ENCODE measurements at places on chromosomes 12 and 14.

DNA sequence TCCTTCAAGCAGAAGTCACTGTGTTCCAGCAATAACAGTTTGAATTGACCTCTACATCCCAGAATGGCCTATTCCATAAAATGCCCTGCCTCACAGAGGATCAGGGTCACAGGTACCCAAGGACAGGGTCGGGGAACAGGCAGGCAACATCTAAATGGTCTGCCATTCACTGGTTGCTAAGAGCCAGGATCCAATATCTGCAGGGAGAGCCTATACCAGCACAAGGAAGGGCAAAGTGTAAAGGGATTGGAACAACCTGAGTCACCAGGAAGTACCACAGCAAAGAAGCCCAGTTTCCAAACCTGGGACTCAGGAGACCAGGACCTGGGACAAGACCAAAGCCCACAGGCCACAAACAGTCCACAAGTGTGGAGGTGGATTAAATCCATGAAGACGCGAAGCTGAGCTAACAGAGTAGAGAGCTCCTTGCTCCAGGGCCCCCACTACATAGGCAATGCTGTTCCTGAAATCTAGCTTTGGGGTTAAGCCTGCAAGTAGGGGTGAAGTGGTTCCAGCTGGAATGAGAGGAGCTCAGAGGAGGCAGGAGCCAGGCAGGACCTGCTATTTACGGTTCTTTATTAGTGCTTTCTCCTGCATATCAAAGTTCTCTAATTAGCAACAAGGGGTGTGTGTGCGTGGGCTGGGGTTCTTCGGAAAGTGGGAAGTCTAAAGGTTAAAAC, 274.3 kb downstream of the BCL11B start:
- DNase-seq, result no peak

DNA sequence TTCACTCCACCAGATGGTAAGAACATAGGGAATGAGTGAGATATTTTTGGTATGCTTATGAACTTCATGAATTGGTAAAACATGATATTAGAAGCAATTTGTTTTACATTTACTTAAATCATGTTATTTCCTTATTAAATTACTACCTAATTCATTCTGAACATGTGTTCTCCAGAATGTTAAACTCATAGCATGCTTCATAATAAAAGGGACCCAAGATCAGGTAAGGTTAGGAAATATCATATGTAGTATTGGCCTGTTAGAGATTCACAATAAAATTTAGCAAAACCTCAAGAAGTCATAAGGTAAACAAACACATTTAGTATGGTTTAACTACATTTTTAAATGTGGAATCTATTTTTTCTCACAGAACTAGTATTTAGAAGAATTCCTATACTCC, 28.2 kb downstream of the PTPRQ start:
- DNase-seq, result no peak

- DNase-seq, result no peak
These were observed 6.8 kb upstream of the OTUB2 start for GRCh38 chr14:94019329-94019728.

DNA sequence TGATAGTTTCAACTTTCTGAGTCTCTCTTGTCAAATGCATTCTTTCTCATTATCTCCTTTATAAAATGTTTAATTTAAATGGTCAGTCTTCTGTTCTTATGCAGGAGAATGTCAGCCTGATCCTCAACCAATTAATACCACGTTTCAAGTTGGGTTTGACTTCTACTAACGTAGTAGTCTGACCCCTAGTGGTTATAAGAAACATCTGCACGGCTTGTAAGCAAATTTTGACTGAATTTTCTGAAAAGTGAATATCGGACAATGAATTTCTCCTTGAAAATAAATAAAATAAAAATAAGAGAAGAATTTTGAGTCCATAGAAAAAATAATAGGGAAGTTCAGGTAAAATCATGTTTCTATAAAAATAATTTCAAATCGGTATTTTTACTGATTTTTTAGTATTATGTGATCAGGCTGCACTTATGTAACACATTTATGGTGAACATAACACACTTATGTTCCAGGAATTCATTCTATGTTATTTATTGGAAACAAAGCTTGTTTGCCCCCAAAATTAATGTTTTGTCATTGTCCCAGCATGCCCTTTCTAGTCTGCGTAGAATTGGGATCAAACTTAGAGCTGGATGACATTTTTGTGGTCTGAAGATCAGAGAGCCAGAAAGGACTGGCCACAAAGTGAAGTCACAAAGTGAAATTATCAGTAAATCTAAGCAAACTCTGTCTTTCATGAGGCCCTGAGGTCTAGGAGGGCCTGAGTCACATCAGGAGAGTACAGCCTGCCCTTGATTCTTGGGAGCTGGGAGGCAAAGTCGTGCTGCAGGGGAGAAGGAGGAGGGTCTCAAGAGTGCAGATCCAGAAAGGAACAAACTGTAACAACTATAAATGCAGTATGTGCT, 101.2 kb upstream of the STXBP6 start:
- DNase-seq, result no peak

GRCh38 chr12:862303-862911, 87.1 kb downstream of the RAD52 start:
- DNase-seq, result no peak

DNA sequence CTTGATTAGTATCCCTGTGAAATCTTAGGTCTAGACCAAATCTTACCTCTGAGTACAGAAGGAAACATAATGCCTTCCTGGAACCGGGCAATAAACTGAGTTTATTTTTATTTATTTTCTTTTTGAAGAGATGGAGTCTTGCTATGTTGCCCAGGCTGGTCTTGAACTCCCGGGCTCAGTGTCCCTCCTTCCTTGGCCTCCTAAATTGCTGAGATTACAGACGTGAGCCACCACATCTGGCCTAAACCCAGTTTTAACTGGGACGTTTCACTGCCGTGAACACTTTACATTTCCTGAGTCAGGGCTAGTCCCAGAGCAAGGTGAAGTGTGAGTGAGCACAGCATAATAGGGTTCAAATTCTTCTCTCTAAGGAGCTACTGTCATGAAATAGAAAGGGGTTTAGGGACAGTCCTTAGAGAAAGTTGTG, 671 bp downstream of the GUCY2C start:
- DNase-seq, result no peak

- DNase-seq, result no peak
These were observed 75.1 kb downstream of the MED13L start for GRCh38 chr12:116202433-116202832.

DNA sequence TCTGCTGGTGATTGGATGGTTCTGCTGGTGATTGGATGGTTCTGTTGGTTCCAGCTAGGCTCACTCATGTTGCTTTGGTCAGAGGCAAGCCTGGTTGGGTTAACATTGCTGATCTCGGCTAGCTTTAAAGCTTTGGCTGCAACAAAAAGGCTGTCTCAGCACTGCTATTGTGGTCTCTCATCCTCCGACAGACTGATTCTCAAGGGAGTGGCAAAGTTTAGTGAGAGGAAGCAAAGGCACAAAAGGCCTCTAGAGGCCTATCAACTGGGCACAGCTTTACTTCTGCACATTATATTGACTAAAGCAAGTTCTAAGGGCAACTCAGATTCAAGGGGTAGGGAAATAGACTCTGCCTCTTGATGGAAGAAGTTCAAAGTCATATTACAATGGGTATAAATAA, 84.7 kb upstream of the LGR5 start:
- DNase-seq, result no peak

DNA sequence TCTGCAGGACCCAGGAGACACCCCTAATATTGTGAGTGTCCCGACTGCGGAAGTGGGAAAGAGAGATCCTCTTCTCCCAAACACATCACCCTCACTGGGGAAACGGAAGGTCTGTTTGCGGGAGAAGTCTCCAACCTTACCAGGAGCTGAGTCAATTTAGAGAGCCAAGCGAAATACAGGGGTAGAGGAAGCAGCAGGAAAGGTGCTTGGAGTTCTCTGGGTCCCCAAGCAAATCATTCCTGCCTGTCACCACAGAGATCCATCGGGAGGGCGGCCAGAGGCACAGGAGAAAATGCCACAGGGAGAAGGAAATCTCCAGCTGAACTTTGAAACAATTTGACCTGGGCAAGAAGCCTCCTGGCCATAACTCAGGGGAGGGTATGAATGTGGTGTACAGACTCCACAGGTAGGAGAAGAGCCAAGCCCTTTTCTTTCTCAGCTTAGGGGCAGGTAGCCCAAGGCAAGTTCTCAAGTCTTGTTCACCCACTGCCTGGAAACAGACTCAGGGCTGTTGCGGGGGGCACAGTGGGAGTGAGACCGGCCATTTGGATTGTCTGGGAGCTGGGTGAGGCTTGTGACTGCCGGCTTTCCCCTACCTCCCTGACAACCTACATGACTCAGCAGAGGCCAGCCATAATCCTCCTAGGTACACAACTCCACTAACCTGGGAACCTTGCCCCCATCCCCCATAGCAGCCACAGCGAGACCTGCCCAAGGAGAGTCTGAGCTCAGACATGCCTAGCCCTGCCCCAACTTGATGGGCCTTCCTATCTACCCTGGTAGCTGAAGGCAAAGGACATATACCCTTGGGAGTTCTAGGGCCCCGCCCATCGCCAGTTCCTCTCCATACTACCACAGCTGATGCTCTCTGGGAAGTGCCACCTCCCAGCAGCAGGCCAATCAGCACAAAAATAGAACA, 211.9 kb upstream of the ARHGAP5 start:
- no peak for DNase-seq

- DNase-seq, result no peak
These were observed 64.6 kb downstream of the EP400 start for GRCh38 chr12:132014092-132014914.

GRCh38 chr14:39182770-39183684, 8.0 kb downstream of the PNN start:
- no peak for DNase-seq

DNA sequence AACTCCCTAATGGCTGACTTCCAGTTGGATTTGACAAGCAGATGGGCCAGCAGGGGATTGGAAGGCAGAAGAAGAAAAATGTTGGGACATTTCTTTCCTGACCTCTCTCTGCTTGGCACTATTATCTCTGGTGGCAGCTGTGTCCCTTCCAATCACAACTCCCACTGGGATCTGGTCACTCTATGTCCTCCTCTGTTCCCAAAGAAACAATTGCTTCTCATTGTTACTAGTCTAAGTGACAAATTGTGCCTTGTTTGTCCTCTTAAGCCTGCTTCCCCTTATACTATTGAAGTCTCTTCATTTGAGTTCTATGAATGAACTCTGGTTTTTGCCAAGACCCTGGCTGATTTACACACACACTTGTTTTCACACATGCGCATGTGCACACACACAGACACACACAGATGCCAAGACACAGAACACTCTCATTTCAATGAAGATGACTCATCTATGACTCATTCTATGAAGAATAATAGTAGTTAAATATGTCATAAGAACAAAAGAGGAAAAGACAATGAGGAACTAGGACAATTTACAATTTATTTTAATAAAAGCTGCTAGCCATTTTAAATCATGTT, 83.0 kb upstream of the FAR2 start:
- no peak for DNase-seq

- no peak for DNase-seq
These were observed 101.3 kb downstream of the TGFB3 start for GRCh38 chr14:75880512-75880911.

- DNase-seq, result no peak
These were observed 413.0 kb downstream of the CCDC91 start for GRCh38 chr12:28603239-28603638.

DNA sequence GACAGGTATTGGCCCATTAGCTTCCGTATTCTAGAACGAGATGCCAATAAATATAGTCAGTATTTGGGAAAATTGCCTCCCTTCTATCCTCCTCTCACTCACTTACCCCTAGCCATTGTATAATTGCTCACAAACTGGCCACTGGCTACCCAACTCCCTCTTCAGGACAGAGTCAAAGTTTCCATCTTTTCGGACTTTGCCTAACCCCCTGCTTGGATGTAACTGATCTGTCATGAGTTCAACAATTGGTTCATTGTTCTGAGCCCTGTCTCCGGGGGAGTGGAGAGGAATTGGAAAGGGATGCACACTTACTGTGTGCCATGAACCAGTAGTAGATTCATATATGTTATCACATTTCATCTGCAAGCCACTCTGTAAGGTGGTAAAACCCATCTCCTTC, 12.2 kb downstream of the MYRFL start:
- DNase-seq, result no peak

DNA sequence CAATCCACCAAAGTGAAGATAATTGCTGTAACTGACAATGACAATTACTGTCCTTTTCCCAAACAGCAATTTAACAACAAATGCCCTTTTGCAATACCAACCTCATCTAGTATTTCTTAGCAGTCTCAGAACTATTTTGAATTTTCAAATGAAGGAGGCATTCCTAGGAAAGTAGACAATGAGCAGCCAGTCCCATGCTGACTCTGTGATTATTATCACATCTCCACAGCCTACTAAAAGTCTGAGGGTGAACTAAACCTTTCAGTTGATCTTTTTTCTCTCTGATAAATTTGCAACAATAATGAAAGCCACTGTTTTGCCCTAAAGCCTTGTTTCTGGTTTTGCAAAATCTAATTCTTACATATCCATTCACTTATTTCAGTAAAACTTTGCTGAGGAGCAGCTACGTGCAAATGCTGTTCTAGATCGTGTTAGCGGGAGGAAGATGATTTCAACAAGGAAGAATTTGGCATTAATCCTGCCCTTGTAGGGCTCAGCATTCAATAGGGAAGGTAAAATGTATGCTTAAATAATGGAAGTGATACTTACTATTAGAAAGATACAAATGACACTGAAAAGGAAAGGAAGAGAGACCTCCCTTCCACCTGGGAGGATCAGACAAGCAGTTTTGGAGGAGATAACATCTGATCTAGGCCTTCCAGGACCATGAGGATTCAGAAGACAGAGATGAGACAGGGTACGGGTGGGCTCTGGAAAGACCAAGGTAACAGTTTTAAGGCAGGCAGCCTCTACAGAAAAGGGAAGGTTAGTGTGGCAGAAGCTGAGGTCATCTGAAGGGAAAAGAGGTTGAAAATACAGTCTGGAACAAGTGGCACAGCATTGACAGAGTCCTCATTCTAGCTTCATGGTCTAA, 47.4 kb downstream of the SLC38A1 start:
- DNase-seq, result no peak

GRCh38 chr12:93757792-93758694, 80.9 kb downstream of the CRADD start:
- DNase-seq, result no peak

GRCh38 chr14:95796788-95797187, 79.8 kb upstream of the TUNAR start:
- no peak for DNase-seq

- no peak for DNase-seq
These were observed 22.8 kb downstream of the GSTZ1 start for GRCh38 chr14:77343662-77344061.

Data from activated naive CD4-positive, alpha-beta T cell treated with anti-CD3 and anti-CD28 coated beads, Interleukin-2, amount 10 ng/mL, durations not matched to agents 7 days and 5 days (primary cell).